ENCODE measurements at places on chromosomes 5 and 9. TPM values are rescaled to one million over a fixed set of nuclear protein-coding genes. Genes with fewer than 3 reads are reported as not detected.

Gene ELOVL7
- 0.01 TPM for polyA plus RNA-seq

Gene LARP1
- polyA plus RNA-seq: 57.1 TPM

Gene HSD17B3
- polyA plus RNA-seq: not detected

Gene SMIM33
- polyA plus RNA-seq: not detected

Gene HACD4
- 1.3 TPM for polyA plus RNA-seq

Gene PCDHB7
- 0.57 TPM for polyA plus RNA-seq

DNA sequence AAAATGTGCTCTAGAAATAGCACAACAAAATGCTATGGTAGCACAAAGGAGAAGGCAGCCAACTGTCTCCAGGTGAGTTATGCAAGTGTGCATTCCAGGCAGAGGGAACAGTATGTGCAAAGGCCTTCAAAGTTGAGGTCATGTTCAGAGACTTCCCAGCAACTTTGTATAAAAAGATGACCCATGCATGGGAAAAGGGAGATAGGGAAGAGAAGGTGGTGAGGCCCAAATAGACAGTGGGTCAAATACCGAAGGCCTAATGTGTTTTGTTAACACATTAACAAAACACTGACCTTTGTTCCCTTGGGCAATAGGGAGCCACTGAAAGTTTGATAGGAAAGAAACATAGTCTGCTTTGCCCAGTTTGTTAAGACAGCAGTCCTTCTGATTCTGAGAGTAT is 445.3 kb downstream of the EBF1 start:
- no peak for DNase-seq

- DNase-seq: no peak
Measured at GRCh38 chr9:36571333-36571732, 1.4 kb upstream of the MELK start.

DNA sequence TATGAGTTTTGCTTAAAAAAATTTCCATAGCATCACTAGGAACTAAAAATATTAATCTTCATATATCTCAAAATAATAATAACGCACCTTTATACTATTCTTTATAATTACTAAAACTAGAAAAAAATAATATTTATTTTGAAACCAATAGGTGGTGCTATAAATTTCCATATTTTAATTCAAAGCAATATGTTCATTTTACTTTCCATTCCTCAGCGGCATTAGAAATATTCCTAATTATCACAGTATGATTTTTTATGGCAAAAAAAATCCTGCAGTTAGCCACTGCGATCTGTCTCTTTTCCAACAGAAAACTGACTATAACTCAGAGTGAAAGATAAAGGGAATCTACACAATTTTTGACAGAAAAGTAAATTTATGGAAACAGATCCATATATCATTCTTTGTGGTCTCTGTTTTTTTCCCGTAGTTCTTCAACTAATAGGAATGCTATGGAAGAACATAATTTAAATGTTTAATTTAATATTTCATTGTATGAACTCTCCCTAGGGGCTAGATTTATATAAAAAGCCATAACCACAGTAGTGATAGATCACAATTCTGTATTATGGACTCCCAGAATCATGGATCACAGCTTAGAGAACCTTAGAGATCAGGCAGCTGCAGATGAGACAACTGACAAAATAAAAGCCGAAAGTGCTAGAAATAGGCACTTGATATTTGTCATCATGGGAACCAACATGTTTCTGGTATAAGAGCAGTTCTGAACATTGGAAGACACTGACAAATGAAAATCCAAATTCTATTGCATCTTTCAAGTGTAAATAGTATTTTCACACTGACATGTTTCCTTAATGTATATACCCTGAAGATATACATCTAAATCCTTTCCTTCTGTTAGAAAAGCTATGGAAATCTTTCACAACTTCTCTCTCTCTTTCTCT is 167.7 kb upstream of the MPDZ start:
- peak; percentile 63 for DNase-seq

DNA sequence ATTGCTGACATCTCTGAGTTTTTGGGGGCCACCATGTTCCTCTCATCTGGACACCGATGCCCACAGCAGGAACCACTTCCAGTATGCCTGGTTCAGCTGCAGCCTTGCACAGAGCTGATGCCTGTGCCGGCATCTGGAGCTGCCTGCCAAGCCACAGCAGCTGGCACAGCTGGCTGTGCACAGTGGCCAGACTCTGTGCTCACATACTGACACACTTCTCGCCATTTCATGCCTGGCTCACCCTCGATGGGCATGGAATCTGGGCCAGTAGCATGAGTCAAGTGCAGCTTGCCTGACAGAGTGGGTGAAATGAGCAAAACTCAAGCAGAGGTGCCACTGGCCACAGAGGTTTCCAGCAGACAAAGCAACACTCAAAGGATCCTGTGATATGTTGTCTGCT is 863.4 kb downstream of the DNAH5 start:
- DNase-seq: no peak

DNA sequence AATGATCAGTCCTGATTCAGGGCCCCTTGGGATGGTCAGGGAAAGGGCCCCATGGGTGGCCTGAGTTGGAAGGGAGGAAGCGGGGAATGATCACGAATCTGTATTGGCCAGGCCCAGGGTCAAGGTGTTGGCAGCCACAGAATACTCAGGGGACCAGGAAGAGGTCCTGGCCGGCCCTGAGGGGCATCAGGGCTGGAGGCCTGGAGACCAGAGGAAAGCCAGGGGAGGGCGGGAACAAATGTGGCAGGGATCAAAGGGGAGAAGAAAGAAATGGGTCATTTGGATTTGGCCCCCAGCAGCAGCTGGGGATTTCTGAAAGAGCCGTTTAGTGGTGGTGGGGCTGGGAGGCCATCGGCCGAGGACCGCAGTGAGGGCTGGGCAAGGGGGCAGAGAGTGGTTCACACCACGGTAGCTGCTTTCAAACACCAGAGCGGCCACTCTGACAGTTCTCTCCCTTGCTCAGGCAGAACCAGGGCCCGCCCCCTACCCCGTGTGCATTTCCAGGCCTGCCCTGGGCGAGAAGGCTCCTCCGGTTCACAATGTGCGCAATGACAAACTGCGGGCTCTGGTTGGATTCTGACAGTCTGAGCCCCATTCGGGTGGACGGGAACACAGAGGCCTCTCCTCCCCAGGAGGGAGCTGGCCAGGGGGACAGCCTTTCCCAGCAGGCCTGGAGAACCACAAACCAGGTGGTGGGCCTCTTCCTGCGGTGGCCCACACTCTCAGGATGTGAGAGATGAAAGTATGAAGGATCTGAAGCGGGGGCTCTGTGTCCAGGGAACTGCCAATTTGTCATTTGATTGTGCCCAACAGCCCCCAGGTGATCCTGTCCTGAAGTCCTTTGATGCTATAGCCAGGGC is 220.3 kb upstream of the IER5L start:
- DNase-seq: no peak

- DNase-seq: no peak
Measured at GRCh38 chr5:57655228-57655627, 172.6 kb upstream of the ACTBL2 start.

GRCh38 chr5:135437796-135438560 is 9.2 kb downstream of the DCANP1 start:
- no peak for DNase-seq

DNA sequence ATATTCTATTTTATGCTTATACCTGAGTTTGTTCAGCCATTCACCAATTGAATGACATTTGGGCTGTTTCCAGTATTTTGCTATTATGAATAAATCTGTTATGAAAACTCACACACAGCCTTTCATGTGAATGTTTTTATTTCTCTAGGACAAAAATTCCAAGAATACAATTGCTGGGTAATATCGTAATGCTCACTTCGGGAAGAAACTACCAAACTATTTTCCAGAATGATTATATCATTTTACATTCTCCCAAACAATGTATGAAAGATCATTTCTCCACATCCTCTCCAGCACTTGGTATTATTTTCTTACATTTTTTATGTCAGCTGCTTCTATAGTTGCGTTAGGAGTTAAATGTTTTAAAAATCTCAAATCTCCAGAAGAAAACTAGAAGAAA is 58.3 kb upstream of the LHFPL2 start:
- DNase-seq: peak; percentile 32

- DNase-seq: no peak
Measured at GRCh38 chr9:136110082-136111061, 8.3 kb downstream of the TMEM250 start.

- no peak for DNase-seq
Measured at GRCh38 chr9:16585591-16585990, 284.9 kb downstream of the BNC2 start.

DNA sequence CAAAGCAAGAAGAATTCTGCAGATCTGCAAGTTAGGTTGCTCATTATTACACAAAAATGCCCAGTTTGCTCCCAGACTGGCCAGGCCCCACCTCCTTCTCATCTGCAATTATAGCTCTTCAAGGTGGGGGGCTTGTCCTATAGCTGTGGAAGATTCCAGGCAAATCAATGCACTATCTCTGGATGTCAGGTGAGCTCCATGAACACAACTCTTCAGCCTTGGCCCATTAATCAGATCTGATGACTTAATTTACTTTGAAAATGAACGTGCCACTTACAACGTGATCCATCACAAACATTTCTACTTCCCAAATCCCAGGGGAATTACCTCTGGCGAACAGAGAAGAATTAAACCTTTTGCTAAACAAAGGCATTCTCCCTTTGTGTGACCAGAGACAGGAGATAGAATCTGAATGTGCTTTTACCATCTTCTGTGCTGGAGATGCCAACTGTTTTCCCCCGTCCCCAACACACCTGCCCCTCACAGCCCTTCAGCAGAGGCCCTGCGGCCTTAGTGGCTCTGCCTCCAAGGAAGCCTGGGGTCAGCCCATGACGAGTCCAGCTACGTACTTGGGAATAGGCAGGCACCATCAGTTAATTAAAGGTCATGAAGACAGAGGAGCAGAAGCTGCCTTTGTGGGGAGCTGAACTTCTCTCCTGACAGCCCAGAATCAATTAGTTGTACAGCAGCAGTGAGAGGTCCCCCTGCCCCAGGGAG is 60.5 kb downstream of the SNX18 start:
- DNase-seq: no peak

DNA sequence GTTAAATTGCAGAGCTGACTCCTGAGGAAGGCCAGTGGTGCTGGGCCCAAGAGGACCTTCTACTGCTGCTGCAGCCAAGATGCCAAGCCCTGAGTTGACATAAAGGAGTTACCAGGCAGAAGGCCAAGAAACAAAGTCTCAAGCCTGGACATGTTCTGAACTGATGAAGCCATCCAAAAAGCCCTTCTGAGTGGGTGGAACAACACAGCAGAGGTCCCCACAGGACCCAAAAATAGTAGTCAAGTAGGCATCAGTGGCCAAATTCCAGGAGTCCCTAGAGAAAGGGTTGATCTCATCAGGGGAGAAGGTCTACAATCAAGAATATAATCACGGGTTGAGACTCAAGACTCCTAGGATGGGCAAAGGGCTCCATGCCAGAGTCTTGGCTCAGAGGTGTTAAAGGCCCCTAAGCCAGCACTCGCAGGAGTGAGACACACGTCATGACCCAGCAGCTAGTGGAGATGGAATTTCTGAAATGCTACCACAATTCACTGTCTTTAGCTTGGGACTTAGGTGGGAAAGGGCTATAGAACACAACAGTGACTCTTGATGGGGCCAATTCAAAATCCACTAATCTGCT is 119.7 kb downstream of the FANCC start:
- DNase-seq: no peak

- peak; percentile 61 for DNase-seq
Measured at GRCh38 chr5:53249529-53250200, 140.1 kb upstream of the MOCS2 start.

DNA sequence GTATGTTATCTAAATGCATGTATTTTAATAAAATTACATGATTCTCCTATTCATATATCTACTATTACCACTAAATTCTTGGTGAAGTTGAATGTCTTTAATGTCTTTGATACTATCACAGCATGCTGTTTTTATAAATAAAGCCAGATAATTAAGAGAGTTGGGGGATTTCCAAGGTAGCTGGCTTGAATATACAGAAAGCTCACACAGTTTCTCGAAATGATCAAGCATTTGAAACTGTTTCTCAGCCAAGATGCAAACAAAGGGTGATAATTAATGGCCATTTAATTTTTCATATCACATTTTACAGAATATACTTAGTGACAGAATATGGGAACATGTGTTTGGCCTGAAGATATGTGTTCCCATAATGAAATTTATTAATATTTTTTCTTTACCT is 145.6 kb upstream of the CDH12 start:
- DNase-seq: no peak

Measured in endothelial cell of umbilical vein (primary cell).